Effector CD4-positive, alpha-beta T cell (primary cell): ENCODE measurements at places on chromosomes 3 and 15.

GRCh38 chr15:65885668-65886218, 16.5 kb downstream of the RAB11A start:
- no peak for DNase-seq

GRCh38 chr3:58742239-58742638, 75.7 kb upstream of the FAM3D start:
- DNase-seq = no peak

- no peak for DNase-seq
Measured at GRCh38 chr15:43213466-43213865, 7.4 kb downstream of the EPB42 start.

- DNase-seq = no peak
Measured at GRCh38 chr3:129181819-129182218, 1.9 kb downstream of the CNBP start.

GRCh38 chr15:87866961-87867360, 389.6 kb downstream of the NTRK3 start:
- no peak for DNase-seq

DNA sequence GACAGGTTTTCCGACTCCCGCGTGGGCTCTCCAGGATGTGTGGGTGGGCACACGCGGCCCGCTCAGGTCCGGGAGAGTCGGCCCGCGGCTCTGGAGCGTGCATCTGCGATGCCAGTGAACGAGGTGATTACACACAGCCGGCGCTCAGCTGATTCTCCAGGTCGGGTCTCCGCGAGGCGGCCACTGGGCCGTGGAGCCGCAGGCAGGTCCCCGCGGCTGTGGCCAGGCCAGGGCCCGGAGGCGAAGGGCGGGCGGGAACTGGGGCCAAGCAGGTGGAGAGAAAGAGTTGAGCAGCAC, 13.2 kb downstream of the PAK6 start:
- DNase-seq = no peak

- peak; percentile 29 for DNase-seq
Measured at GRCh38 chr3:30643763-30644462, 37.5 kb downstream of the TGFBR2 start.

- DNase-seq = peak; percentile 31
Measured at GRCh38 chr3:187101184-187102072, 37.9 kb downstream of the RPL39L start.

DNA sequence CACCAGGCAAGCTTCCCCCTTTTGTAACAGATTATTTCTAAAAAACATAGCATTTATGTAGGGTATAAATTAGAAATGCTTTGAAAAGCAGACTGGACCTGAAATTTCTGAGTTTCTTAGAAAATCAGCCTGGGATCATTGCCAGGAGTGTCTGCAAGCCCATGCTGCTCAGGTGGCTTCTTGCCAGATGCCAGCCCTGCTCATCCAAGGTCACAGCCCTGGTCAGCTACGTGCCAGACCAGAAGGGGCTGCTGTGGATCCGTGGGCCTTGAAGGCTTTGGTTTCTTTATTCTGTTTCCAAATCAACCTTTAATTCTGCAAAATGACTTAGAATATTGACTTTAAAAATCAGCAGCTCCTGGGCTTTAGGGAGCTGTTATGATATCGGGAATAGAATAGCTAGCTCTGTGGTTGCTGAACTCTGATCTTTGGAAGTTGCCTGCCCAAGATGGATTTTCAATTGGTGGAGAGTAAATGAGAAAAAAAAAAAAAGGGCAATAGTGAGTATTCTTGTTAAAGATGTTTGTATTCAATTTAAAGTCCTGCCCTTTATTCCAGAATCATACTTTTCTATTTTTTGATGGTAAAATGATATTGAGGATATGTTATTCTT, 370.1 kb upstream of the ONECUT1 start:
- no peak for DNase-seq

DNA sequence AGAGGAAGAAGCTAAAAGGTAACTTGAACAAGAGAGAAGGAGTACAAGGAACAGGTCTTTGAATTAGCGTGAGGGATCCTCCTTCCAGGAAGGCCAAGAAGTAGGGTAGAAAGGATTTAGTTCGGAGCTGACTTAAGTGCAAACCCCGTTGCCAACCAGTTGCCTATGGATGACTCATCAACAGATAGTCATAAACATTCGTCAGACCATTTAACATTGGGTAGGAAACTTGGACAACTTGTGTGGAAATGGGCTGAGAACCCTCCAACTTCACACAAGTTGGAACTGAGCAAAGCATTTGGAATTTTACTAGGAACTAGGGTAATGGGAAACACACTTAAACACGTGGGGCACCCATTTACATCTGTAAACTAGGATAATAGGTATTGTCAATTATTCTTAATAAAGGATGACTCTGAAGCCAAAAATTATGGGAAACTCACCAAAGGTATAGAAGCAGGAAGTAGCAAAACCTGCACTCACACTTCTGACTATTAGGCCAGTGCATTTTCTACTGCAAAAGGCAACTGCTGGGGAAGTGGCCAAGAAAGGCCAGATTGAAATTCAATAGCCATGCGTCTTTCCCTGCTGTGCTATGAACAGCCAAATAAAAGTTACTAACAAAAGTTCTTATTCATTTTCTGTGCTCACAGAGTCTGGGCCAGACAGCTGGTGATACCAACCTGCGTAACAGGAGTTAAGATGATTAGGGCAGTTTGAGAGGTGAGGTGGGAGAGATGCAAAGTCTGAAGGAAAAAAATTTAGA, 174.5 kb upstream of the TMC3 start:
- no peak for DNase-seq

- peak; percentile 14 for DNase-seq
Measured at GRCh38 chr3:10395671-10396070, 74.8 kb upstream of the SEC13 start.

DNA sequence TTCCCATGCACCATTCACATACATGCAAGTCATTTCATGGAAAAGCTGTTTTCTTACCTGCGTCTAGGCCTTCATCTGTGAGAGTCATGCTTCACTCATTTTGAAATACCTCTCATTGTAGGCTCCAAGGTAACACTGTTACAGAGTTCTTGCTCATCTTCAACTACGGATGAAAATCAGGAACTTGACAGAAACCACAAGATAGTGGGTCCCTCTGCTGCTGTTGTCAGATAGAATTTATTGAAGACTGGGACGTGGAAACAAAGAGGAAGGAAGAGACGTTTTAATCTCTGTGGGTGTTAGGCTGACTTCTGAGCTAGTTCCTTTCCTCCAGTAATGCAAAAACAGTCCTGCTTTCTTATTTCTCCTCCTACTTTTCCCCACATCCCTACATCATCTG, at the start of gene P2RY14:
P2RY14 (minus strand) TSS at position 313 of the 400 bp plus-strand sequence. CDS start 64,226 bp downstream, outside the sequence.
- no peak for DNase-seq

DNA sequence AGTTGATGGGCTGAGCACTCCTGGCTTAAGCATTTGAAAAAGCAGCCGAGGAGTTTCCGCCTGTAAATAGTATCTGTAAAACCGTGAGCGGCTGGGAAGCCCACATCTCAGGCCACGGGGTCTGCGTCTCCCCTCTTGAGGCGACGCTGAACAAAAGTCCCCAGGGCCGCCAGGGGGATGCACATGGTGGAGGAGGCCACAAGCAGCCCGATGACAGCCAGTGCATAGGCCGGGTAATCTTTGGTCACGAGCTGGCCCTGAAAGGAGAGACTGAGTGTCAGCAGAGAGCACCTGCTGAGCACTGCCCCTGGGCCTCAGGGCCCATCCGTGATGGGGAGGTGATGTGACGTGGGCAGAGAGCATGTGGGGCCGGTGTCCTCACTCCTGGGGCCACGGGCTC, 37.5 kb downstream of the SLC6A20 start:
- no peak for DNase-seq

DNA sequence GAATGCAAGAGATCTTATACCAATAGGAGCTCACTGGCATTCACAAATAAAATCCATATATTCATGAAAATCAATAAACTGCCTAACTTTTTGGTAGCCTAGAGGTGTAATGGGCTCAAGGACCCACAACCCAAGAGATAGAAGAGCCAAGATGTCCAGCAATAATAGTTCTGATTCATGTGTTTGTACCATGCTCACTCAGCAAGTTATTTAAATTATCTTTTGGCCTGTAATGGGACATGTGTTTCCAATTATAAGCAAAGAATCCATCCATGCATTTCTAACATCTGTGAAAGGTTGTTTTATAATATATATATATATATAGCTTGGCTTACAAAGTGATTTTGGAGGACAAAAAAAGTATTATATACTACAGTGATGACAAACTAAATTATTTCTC, 29.7 kb upstream of the SHC4 start:
- no peak for DNase-seq

DNA sequence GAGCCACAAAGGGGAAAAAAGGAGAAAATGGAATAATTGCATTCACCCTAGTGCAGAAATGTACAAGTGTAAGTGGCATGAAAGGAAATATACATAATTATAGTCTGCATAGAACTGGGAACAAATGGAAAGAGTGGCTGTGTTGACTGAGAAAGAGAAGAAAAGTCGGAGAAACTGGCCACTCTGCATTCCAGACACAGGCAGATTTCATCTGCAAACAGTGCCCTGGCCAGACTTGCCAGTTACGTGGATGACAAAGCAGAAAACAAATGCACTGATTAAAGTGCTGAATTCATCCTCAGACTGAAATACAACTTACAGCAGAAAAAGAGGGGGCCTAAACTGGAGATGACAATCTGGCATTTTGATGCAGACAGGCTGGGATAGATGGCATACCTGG, 129.8 kb downstream of the FGF12 start:
- DNase-seq = no peak

DNA sequence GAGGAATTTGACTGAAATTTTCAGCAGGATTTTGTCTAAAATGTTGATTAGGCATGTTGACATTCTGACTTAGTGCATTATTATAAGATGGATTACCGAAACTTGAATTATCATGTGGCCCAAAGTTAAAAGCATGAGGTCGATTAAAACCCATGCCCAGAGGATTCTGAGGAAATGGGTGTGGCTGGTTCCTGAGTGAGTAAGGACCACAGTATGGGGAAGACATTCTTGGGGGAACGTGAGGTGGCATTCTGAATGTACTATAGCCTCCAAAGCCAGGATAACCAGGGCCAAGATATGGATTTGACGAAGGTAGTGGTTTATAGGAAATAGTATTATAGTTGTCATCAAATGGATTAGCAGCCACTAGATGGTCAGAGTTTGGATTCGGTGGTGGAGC, 38.7 kb upstream of the DNAAF4 start:
- DNase-seq = no peak

GRCh38 chr3:61926923-61927322, 365.6 kb downstream of the PTPRG start:
- DNase-seq = no peak

DNA sequence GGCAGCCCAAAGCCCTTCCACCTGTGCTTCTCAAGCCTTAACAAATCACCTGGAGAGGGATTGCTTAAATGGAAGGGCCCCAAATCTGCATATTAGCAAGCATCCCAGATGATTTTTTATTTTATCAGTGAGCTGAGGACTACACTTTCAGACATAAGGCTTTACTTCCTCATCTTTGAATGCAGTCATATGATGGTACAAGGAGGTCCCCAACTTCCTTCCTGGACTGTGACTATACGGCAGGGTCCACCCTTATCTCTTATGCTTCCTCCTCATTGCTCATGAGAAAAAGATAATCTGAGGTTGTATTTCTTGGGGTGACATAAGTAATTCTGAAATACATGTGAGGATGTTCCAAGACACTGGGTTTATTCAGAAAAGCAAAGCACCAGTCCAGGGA, 13.7 kb upstream of the HEG1 start:
- no peak for DNase-seq

DNA sequence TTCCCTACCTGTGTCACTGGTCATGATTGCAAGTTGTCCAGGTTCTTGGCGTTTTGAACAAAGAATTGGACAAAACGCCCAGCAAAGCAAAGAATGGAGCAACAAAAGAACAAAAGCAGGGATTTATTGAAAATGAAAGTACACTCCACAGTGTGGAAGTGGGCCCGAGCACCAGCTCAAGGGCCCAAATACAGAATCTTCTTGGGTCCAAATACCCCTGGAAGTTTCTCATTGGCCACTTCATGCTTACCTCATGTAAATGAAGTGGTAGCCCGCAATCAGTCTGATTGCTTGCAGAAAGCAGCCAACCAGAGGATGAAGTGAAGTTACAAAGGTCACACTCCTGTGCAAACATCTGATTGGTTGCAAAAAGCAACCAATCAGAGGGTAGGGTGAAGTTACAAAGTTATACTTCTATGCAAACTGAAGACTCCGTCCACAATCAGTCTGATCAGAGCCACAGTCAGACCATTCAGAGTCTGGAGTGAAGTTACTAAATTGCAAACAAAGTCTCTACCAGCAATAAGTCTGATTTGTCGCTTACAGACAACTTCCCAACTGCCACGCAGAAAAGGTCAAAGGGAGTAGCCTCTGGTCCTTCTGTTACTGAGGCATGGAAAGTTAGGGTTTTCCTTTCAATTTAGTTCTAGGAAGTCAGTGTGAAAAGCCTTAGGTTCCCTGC, 8.3 kb upstream of the TM4SF1 start:
- no peak for DNase-seq

- DNase-seq = no peak
Measured at GRCh38 chr3:49721896-49722781, 1.6 kb downstream of the GMPPB start.

DNA sequence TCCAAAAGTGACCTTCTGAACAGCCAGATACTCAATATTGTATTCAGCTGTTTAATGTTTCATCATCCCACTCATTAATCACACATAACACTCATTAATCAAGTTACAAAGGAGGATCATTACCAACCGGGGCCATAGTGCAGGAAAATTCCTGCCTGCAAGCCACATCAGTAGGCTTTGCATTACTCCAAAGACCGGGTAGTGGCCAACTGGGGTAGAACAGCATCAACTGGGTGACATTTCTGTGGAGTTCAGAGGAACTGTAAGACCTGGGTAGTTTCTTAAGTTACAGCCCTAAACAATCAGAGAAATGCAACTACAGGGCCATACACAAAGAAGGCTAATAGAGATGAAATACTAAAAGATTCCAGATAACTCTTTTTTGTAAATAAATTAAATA, 253.1 kb downstream of the WDR72 start:
- no peak for DNase-seq

GRCh38 chr3:53773021-53773436, 73.2 kb downstream of the CHDH start:
- DNase-seq = no peak

GRCh38 chr15:64858021-64858575, 16.4 kb downstream of the PLEKHO2 start:
- DNase-seq = no peak

GRCh38 chr15:42129364-42129763, 27.1 kb downstream of the PLA2G4F start:
- no peak for DNase-seq

GRCh38 chr3:43909149-43909548, 218.4 kb downstream of the ABHD5 start:
- DNase-seq = no peak

- DNase-seq = no peak
Measured at GRCh38 chr3:159886050-159886449, 102.6 kb upstream of the IL12A start.

GRCh38 chr3:155080692-155081091, 573 bp downstream of the MME start:
- no peak for DNase-seq

- no peak for DNase-seq
Measured at GRCh38 chr15:96146726-96147125, 183.8 kb upstream of the NR2F2 start.
